Foreskin keratinocyte (primary cell): ENCODE measurements at places on chromosomes 3 and 15. TPM values are rescaled to one million over a fixed set of nuclear protein-coding genes. Genes with fewer than 3 reads are reported as not detected.
A peak's percentile ranks its signal among the peaks of the same experiment; 100 is the strongest.

GRCh38 chr3:67518236-67518635 is 136.2 kb downstream of the SUCLG2 start:
- no peak for DNase-seq

- DNase-seq = no peak
Observed at GRCh38 chr3:99845331-99845730, 27.7 kb downstream of the CMSS1 start.

- DNase-seq = no peak
Observed at GRCh38 chr15:25710184-25710583, 152.9 kb downstream of the ATP10A start.

DNA sequence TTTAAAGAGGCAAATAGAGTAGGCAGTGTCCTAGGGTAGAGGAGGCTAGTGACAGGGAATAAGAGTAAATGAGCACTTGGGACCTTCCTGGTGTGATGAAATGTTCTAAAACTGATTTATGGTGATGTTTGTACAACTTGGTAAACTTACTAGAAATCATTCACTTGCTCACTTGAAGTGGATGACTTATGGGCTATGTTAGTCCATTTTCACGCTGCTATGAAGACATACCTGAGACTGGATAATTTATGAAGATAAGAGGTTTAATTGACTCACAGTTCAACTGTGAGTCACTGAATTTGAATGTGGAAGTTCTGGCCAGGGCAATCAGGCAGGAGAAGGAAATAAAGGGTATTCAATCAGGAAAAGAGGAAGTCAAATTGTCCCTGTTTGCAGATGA is 31.7 kb upstream of the DHX36 start:
- peak; percentile 59 for DNase-seq

DNA sequence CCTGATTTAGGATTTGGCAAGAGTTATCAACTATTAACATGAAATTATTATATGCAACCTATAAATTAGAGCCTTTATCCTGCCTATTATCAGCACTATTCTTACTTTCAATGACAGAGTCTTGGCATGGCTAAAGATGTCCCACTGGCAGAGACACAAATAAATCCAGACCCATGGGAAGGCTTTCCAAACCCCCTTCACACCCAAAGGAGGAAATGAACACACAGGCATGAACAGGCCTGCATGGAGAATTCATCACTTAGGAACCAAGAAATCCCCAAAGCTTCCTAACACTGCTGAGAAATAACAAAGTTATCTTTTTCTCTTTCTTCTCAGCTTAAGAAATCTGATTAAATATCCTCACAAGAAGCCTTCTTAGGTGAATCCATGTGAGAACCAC is 213.9 kb downstream of the OCA2 start:
- DNase-seq = peak; percentile 65

DNA sequence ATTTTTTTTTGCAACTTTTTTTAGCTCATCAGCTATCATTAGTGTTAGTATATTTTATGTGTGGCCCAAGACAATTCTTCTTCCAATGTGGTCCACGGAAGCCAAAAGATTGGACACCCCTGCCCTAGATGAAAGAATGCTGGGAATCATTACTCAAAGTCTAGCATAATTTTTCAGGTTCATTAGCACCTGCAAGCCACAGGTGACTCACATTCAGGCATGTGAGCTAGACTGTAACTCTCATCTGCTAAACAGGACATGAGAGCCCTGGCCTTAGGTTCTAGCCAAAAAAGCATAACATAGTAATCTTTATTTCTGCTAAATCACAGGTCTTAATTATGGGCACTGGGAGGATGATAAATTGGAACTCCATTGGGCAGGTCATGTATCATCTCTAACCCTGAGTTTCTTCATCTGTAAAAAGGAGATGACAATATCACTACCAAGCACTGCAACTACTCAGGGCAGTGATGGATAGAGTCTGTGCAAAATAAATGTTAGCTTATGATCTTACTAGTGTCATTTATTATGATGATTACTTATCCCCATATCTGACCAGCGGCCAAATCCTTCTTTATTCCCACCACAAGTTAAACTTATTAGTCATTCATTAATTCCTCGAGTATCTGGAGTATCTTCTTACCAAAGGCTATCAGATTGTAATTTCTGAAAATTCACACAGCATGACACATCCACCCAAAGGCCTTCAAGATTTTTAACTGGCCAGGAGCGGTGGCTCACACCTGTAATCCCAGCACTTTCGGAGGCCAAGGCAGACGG is 125.0 kb downstream of the PLD1 start:
- DNase-seq = no peak

DNA sequence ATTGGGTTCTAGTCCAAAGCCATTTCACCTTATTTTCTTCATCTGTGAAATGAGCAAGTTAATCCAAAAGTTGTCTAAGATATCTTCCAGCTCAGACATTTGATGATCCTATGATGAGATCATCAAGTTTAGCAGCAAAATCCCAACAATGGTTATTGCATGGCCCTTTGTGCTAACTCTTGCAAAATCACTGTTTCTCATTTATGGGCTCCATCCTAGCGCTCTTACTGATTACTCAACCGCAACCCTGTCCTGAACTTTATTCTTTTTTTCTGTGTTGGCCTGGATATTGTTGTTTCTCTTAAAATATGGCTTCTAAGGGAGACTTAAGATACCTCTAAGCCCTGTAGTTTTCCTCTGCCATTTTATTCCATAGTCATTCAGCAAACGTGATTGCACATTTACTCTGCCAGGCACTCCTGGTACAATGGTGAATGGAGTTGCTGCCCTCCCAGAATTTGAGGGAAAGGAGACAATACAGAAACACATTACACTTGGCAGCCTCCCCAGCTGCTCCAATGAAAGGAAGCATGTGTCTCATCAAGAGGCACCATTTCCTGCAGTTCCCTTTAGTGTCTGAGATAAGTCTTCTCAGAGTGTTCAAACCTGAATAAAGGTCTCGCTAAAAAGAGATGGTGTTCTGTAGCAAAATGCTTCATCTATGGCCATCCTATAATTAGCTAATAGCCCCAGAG is 4.4 kb downstream of the GXYLT2 start:
- peak; percentile 76 for DNase-seq

DNA sequence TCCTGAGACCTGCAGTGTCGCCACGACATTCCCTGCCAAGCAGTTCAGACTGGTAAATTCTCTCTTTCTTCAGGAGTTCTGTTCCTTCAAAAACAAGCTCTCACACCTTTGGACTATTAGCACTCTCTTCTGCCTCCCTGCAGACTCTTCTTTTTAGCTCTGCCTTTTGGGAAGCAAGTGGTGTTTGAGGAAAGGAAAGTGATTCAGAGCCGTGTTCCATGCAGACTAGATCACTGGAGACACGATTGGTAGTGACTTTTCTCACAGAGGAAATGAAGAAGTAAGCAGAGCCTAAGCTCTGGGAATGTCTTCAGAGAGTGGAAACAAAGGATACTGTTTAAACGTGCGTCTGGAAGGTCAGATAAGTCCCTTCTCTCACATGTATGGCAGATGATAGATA is 270.6 kb upstream of the TPRG1 start:
- no peak for DNase-seq

GRCh38 chr3:157376603-157377300 is 59.9 kb upstream of the PTX3 start:
- DNase-seq = no peak

GRCh38 chr3:187150599-187150998 is 11.3 kb upstream of the RPL39L start:
- DNase-seq = no peak

DNA sequence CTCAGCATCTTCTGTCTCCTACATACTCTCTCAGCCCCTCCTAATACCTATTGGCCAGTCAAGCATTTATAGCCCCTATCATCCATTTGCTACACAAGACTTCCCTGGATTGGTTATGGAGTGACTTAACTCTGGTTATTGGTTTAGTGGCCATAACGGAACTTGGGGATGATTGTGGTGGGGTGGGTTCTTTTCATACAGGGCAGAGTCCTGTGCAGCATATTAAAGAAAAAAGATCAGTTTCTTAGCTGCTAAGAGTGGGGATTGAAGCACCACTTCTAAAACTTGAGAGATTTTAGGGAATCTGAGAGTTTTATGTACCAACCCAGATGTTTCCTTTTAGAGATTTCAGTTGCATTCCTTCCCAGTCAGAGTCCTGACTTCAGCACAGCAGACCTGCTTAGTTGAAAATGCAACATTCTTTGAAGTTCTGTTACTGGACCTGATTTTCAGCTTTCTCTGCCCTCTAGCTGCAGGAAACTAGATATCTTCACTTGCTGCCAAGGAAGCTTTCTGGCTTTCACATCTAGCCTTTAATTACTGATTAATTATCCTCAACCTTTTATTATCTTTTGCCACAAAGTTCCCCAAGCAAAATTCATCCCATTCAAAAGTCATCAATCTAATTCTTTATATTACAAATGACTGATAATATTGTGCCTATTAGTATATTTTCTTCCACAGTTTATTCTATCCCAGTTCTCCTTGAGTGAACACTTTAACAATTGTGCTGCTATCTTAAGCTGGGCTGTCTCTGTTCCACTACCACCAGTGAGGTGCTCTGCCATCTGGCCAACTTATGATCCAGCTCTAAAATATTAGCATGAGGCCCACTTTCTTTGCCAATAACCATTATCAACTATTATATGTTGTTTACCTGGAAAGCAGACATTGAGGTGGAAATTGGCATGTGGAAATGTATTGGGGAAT is 906.0 kb upstream of the ALCAM start:
- DNase-seq = no peak

DNA sequence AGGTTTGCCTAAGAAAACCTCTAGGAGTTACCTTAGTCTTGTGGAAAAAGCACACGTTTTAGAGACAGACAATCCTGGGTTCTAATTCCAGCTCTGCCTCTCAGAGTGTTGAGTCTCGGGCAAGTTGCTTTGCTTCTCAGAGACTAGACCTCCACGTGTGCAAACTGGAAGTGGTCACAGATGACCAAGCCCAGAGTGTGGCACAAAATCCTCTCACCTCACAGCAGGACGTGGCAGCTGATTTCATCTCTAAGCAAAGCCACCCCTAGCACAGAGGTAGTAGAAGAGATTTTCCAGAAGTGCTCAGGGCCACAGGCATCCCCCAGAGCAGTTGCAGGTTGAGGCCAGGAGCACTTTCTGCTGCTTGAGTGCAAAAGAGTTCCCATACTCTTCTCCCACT is 79.2 kb downstream of the CD47 start:
- no peak for DNase-seq

DNA sequence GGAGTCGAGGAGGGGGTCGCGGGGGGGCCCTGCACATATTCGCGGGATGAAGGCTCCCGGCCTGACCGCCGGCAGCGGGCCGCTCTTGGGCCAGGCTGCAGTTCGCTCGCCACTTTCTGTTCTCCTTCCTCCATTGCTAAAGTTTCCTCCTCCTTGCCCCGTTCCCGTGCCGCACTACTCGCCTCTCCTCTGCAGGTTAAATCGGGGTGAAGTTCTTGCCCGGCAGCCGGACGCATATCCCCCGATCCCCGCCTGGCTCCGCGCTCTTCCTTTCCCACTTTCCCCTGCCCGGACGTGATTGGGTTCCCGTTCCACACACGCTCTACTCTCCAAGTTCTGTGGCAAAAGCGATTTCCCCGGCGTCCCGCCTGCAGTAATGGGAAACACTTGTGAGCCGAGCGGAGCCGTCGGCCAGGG is 556 bp downstream of the CRYBG3 start:
- peak; percentile 49 for DNase-seq

DNA sequence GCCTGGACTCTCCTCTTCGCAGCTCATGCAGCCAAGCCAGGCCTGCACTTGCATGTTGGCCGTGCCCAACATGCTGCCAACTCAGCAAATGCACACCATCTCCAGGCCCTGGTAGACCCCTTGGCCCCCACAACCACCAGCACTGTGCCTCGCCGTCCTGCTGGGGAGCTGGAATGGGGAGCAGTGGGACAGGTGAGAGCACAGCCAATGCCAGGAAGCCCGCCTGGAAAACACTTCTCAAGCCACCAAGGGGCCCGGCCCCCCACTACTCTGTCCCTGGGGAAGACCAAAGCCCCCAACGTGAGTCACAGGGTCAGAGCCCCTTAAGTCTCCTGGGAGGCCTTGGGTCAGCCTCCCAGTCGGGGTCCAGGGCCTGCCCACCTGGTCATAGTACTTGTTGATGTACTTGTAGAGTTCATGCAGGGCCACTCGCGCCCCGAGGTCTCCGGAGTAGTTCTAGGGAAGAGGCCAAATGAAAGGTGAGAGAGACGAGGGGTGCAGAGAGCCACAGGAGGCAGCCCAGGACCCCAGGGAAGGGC is 24.5 kb downstream of the PLXNB1 start:
- no peak for DNase-seq

DNA sequence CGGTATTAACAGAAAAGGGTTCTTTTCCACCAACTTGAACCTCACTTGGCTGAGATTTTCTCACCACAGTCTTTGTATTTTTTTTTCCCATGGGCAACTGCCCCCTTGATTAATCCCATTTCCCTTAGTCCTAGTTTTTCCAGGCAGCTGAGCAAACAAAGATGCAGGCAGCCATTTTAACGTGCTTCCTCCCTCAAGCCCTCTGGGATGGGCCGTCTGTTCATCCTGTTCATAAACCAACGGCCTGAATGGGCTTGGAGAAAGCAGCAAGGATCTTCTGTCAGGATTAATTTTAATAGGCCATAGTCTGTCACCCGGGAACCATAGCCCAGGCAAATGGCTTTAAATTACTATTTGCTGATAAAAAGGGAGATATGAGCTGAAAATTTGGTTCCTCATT is 10.4 kb upstream of the POLR2M start:
- DNase-seq = no peak

GRCh38 chr3:48564022-48564421 is 441 bp upstream of the UCN2 start:
- DNase-seq = peak; percentile 44

GRCh38 chr15:42085236-42085605 is 9.1 kb downstream of the PLA2G4D start:
- DNase-seq = no peak

SECISBP2L gene
- total RNA-seq = 11.9 and 12.4 TPM in 2 replicates

FMN1 gene
- 1.7 TPM in 2 replicates for total RNA-seq

HTR3D gene
- not detected in 2 replicates for total RNA-seq

FAM240A gene
- not detected in 2 replicates for total RNA-seq
